Neuronal stem cell (in vitro differentiated cells): ENCODE measurements at places on chromosomes 5 and 9.
A peak's percentile ranks its signal among the peaks of the same experiment; 100 is the strongest.

DNA sequence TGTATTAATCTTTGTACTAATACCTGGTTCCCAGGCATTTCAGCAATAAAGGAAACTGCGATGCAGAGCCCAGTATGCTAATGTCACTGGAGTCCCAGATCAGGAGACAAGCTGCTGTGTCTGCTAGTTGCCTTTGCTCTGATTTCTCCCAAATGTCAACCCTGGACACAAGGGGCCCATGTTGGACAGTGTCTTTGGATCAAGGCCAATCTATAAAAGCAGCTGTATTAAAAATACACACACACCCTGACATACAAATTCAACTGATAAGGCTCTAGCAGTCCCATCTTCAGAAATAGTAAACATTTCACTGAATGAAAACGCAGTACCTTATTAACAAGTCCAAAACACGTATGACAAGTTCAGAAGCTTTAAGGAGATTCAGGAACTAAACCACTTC, 18.9 kb downstream of the LHFPL2 start:
- DNase-seq: no peak

DNA sequence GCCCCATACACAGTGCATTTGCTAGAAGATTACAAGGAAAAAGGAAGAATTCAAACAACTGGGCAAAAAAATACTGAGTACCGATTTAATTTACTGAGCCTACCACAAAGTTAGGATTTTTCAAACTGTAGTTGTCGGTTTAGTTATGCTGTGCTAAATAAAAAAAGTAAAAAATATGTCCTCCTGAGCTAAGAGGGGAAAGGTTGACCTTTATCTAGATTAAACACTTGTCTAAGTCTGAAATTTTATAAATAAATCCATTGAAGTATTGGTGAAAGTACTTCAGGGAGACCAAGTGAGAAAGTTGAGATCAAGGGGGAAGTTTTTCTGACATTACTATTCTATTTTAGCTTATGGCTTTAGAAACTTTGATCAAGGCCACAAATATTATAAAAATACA, 19.1 kb upstream of the DAB2 start:
- no peak for DNase-seq

DNA sequence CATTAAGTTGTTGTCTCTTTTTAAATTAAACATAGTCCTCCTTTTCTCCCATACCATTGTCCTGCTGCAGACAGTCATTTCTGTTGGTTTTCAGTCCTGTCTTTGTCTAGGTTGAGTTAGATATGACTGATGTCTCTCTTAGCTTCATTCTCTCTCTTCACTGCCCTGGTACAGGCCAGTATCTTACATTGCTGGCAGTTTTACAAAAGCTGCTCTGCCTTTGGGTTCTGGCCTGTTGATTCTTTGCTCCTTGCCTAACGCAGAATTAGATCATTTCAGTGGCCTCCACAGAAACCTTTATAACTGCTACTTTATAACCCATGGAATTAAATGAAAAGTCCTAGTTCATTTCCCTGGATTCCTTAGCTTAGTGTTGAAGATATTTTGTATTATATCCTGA, 33.7 kb downstream of the GPR21 start:
- DNase-seq: no peak

DNA sequence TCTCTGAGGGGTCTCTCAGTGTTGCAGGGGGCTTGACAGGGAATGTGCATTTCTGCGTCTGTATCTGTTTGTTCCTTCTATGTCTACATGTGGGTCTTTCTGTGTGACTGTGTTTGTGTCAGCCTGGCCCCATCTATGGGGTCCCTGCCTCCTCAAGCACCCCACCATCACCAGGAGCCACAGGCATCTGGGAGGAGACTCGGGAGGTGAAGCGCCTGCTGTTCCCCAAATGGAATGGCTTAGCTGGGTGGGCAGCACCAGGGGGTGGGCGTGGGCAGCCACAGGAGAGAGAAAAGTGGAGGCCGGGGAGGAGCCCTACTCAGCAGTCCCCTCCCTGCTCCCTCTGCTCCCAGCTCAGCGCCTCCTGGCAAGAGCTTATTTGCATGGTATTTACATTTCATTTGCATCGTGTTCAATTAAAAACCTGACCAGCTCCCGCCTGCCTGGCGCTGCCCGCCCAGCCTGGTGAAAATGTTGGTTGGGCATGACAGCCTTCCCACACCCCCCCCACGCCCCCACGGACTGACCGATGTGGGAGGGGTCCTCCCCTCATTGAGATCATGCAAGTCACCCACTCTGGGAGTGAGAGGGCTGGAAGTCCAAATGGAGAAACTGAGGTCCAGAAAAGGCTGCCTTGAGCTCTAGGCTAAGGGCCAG, 50.5 kb downstream of the CXXC5 start:
- peak; percentile 76 for DNase-seq
